ENCODE measurements at places on chromosomes 1 and 21.

- DNase-seq = no peak
Measured at GRCh38 chr1:80448081-80448480, 1352.7 kb upstream of the ADGRL2 start.

- no peak for DNase-seq
Measured at GRCh38 chr1:215772151-215772550, 205.0 kb downstream of the KCTD3 start.

- DNase-seq = no peak
Measured at GRCh38 chr1:22362626-22363402, 88.8 kb upstream of the ZBTB40 start.

DNA sequence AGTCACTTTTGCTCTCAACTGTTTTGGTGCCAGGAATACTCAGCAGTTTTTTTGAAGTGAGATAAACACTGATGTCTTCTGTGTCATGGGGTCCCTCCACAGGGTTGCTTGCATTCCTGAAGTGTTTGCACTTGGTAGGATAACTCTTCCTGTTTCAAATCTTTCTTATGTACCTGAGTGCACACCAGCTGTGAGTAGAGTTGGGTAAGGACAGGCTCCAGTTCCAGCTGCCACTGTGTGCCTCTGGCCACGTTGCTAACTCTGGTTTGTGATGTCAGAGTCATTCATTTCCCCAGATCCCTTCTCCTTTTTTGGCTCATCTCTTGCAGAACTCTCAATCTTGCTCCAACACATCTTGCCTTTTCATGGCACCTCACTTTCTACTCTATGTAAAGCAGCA, 356.3 kb upstream of the B3GALT2 start:
- peak; percentile 37 for DNase-seq

DNA sequence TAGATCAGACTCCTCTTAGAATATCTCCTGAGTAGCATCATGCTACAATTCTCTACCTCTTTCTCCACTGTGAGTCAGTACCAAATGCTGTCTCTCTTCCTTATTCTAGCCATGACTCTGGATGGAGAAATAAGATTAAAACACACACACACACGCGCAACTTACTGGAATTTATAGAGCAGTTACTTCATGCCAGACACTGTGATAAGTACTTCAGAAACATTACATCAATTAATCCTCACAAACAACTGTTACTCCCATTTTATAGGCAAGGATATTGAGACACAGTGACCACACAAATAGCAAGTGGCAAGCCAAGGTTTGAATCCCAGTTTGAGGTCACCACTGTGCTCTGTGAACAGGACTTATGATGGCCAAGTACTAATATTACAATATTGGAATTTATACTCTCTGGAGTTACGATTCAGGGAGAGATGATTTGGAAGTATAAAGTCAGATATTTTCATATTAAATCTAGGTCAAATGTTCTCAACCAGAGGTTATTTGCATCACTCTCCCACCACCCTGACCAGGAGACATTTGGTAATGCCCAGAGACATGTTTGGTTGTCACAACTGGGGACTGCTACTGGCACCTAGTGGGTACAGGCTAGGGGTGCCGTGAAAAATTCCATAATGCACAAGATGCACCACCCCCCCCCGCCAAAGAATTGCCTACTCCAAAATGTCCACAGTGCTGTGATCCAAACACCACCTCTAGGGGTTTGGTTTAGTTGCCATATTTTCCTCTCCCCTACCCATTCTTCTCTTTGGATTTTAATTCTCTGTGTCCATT, 221.6 kb downstream of the LTN1 start:
- no peak for DNase-seq

- DNase-seq = no peak
Measured at GRCh38 chr1:224730965-224731364, 114.8 kb downstream of the CNIH3 start.

DNA sequence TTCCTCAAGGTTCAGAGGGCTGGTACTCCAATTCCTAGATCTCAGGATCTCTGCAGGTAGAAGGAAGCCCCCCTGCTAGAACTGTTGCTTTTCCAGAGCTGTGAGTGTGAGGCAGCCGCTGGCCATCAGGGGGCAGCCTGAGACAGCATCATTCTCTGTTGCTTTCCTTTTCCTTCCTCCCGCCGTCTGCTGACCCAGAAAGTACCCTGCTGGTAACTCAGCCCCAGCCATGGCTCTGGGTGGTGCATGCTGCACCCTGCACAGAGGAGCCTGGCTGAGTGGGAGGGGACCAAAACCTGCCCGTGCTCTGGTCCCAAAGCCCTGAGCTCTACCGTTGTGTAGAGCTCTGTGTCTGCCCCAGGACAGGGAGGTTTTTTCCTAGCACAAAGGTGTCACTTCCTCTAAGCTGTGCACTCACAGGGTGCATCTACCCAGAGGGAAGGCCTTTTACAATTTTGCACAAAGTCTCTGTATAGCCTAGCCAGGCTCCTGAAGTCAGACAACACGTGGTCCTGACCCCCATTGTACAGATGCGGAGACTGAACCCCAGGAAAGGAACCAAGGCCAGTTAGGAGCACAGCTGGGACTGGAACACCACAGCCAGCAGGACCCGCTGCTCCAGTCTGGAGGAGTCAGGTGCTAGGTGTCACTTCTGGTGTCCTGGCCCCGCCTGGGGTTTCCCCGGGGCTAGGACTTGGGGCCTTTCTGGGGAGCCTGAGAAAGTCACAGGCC, 5.6 kb upstream of the FAM131C start:
- peak; percentile 47 for DNase-seq

- DNase-seq = no peak
Measured at GRCh38 chr1:79090985-79091384, 84.5 kb upstream of the ADGRL4 start.

GRCh38 chr21:31521515-31521914, 138.0 kb upstream of the SOD1 start:
- DNase-seq = no peak

DNA sequence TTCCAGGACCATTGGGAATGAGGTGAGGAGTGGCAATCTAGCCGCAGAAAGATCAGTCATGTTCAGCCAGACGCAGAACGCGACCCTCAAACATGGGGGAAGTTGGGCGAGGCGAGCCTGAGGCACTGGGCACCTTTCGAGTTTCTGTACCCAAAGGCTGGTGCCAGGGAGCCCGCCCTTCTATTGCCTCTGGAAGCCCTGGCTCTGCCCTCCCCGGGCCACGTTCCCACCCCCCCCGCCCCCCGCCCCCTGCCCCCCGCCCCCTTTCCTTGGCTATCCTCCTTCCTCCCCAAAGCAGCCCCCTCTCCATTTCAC, 2.2 kb upstream of the ZBTB7B start:
- no peak for DNase-seq

- DNase-seq = no peak
Measured at GRCh38 chr21:43012596-43012995, 38.2 kb downstream of the PKNOX1 start.

DNA sequence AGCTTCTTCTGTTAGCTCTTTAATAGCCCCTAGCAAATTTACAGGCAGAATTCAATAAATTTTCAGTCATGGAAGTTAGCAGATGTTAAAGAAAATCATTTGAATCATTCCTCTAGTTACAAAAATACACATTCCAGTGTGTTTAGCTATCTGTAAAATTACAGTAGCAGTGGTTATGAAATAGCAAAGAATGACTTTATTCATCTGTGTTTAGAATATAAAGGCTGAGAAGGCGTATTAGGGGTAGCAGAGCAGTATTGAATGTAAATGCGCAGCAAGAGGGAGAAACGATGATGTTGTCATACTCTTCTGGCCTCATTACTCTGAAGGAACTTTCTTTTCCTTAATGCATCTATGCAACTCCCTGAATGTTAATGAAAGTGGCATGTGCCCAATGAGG, 106.2 kb upstream of the CYYR1 start:
- no peak for DNase-seq

DNA sequence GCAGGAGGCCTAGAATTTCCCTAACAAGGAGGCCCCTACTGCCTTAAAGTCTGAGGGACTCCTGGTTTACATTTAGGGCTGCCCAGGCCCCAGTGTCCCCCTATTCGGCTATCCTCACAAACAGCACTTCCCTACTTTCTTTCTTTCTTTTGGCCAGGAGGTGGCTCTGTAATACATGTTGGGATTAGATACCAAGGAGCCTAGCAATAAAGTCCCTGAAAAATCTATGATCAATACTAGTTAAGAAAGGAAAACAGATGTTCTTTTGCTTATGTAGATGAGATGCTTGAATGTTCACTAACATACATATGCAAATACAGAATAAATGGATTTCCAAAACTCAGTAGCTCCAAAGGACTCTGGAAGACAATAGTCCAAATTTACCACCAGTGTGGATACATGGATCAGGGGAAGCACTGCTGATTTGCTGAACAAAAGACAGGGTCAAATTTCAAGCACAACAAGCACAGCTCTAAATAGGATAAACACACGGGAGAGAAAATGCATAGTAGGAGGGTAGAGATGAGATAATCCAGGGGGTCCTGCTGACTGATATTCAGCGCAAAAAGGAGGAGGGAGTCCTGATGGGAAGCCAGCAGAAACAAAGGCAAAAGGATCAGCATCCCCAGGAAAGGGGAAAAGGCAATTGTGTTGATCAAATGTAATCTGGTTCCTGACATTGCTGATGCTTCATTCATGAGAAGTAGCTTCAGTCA, 240.0 kb downstream of the NUF2 start:
- peak; percentile 11 for DNase-seq

GRCh38 chr1:222124602-222125001, 382.7 kb upstream of the DUSP10 start:
- no peak for DNase-seq

GRCh38 chr1:203320591-203321272, 15.4 kb downstream of the BTG2 start:
- peak; percentile 89 for DNase-seq

DNA sequence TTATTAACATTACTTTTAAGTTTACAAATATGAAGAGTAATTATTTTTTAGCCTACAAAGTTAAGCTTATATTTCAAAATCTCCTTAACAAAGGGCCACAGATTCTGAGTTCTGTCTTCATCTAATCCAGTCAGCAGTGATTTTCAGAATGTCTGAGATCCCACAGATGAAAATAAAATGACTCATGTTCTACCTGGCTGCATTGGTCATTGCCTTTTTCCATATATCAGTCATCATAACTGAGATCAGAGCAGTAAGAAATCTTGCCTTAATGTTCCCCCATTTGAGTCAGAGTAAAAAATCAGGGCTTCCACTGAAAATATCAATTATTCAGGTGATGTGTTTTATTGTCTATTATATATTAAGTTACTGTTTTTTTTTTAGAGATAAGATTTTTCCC, 416.1 kb downstream of the MRPL39 start:
- no peak for DNase-seq

GRCh38 chr1:15256584-15256983, 9.6 kb downstream of the FHAD1 start:
- DNase-seq = no peak

DNA sequence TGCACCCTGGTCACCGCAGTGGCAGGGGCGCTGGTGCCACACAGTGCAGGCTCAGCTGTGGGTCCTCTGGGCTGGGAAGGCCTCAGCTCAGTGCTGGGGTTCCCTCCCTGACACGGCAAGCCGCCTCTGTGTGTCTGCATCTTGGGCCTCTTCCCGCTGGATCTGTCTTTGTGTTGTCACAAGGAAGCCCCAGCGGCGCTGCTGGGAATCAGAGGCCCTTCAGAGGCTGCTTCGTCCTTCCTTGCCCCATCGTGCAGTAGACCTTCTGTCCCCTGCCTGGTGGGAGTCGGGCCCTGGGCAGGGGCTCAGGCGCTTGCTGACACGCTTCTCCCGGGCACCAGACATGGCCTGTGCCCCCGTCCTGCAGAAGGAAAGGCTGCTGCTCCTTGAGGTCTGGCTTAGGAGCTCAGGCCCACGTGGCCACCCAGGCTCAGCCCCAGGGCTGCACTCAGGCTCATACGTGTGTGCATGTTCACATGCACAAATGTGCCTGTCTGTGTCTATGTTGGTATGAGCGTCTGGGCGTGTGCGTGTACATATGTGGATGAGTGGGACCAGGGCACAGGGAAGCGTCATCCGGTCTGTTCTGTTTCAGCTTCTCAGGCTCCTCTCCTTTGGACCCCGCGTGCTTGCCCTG, 24.3 kb upstream of the DIP2A start:
- no peak for DNase-seq

DNA sequence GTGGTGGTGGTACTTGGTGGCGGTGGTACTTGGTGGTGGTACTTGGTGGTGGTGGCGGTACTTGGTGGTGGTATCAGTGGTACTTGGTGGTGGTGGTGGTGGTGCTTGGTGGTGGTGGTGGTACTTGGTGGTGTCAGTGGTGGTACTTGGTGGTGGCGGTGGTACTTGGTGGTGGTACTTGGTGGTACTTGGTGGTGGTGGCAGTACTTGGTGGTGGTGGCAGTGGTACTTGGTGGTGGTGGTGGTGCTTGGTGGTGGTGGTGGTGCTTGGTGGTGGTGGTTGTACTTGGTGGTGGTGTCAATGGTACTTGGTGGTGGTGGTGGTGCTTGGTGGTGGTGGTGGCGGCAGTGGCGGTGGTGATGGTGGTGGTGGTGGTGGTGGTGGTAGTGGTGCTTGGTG, 20.2 kb downstream of the COQ8A start:
- DNase-seq = no peak

- peak; percentile 57 for DNase-seq
Measured at GRCh38 chr1:229856009-229856650, 210.9 kb upstream of the GALNT2 start.

DNA sequence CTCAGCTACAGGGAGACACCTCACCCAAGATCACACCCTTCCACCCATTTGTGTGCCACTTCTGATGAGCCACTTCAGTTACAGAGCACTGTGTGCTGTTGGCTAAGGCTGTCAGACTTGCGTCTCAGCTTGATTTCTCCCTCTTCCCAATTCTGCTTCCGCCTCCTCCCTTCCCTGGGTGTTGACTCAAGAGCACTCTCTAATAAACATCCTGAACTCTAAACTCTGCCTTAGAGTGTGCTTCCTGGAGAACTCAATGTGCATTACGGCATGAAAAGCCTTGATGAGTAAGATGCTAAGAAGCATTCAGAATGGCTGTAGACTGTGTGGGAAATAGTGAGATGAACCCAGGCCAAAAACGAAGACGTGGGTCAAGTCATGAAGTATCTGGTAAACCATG, 54.9 kb upstream of the S1PR1 start:
- DNase-seq = no peak

DNA sequence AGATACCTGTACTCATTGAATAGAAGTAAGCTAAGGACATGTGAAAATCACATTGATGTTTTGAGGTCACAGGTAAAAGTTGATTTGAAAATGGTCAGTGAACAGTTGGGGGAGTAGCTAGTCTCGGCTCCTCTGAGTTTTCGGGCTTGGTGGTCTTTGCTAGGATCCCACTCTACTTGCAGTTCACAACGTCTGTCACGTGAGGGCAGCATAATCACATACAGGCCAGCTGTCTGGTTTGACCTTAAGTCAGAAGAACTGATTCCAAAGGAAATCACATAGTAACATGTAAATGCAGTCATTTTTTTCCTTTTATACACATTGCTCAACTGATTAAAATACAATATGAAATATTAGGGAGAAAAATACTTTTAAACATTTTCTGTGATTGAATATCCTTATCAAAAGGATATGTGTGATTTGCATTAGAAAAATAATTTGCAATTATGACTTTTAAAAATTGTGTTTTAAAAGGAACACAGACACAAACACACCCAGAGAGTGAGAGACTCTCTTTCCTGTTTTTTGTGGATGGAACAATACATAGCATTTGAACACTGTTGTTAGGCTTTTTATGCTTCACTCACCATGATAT, 21.8 kb upstream of the PDC start:
- DNase-seq = peak; percentile 47

GRCh38 chr1:72366466-72366865, 84.1 kb upstream of the NEGR1 start:
- peak; percentile 93 for DNase-seq

- peak; percentile 43 for DNase-seq
Measured at GRCh38 chr1:166840309-166841274, 1.3 kb downstream of the POGK start.
